Panc1 (cell line): ENCODE measurements at places on chromosomes 12 and 14.

GRCh38 chr12:100401660-100402059, 44.8 kb downstream of the SLC17A8 start:
- DNase-seq, result no peak

DNA sequence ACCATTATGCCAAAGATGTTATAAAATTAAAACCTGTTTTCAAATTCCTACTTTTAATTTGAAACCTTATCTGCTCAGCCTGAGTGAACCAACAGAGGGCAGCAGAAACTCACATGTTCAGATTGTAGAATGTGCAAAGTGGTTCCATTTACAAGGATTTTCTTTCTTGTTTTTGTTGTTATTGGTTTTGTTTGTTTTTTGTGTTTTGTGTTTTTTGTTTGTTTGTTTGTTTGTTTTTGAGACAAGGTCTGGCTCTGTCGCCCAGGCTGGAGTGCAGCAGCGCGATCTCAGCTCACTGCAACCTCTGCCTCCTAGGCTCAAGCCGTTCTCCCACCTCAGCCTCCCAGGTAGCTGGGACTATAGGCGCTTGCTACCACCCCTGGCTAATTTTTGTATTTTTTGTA, 22.8 kb upstream of the GARIN2 start:
- peak; percentile 25 for DNase-seq

GRCh38 chr12:104219908-104220404, 4.4 kb downstream of the TXNRD1 start:
- peak; percentile 91 for DNase-seq

- DNase-seq, result no peak
These were observed 576.3 kb downstream of the KCNH5 start for GRCh38 chr14:62468946-62469345.

- DNase-seq, result no peak
These were observed 5.8 kb downstream of the GPR68 start for GRCh38 chr14:91238661-91239060.

DNA sequence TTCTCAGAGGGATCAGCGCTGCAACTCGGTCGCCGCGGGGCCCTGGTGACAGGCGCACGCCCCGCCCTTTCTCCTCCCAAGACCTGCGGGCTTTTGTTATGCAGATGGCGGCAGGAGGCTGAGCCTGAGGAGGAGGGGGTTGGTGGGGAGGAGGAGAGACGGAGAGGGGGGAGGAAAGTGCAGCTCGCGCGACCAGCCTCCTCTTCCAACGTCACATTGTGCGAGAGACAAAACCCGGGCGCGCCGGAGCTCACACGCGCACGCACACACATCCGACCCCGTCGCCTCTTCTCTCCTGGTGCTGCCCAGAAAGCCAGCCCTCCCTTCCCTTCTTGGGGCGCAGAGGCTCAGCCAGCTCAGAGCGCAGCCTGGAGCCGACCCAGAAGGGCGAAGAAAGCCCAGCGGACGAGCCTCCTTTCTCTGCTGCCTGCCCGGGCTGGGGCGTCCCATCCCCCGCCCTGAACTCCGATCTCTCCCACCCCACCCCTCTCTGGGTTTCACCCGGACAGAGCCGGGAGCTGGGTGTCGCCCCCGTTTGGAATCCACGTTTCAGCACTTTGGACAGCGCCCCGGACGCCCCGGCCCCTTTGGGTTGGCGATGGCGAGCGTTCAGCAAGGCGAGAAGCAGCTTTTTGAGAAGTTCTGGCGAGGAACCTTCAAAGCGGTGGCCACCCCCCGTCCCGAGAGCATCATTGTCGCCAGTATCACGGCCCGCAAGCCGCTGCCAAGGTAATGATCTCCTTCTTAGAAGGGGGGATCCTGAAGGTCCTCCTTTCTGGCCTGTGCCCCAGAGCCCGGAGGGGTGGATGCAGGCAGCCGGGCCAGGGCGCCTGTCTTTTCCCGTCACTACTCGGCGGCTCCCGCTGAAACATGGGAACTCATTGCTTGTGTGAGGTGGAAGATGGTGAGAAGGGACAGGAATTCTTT, at the start of gene SRRM4:
TSS of gene SRRM4 (plus strand) at position 257 of the 927 bp plus-strand sequence. CDS start at position 599, 342 bp downstream.
- DNase-seq, result no peak

GRCh38 chr12:31444736-31445135, 118.8 kb upstream of the SINHCAF start:
- DNase-seq, result no peak

DNA sequence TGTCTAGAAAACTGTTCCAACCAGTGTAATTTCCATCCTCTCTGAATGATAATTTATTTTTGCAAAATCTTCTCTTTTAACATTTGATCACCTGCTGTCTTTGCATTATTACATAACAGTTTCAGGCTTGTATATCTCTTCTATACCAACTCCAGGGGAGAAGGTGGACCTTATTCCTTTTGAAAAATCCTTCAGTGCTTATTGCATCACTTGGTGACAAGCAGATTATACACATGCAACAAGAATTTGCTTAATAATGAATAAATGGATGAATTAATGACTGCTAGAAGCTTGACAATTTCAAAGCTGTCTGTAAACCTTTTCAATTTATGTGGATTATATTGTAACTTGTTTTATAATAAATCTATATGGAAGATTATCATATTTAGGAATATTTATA, 37.3 kb upstream of the C12orf75 start:
- no peak for DNase-seq

DNA sequence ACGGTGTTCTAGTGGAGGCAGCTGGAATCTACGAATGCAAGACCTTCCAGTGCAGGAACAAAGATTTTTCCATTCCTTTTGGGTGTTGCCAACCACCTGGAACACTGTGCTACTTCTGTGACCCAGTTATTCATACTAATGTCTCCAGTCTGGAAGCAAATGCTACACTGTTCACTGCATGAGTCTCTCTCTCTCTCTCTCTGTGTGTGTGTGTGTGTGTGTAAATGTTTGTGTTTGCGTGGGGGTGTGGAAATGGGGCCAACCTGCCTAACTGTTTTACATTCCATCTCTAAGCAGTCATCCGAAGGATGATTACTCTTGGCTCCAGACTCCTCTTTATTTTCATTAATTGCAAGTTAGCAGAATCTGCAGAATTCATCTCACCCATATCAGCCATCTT, 29.9 kb upstream of the YBX3 start:
- no peak for DNase-seq

GRCh38 chr12:132114667-132115066, 29.5 kb downstream of the DDX51 start:
- DNase-seq, result no peak

DNA sequence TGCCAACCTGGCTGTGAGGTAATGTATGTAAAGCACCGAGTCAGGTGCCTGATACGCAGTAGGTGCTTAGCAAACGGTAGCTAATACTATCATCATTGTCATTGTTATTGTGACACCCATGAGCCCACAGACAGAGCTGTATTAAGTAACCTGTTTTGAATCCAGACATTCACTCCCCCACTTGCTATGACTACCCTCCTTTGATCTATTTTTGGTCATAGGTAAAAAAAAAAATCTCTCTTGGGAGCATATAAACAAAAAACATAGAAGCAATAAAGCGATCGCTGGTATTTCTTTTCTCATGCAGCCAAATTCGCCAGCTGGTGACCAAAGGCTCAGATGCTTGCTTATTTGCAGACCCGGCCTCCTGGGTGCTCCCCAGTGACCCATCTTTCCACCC, 330.2 kb downstream of the DPF3 start:
- DNase-seq, result no peak

GRCh38 chr12:94128280-94128679, 20.1 kb upstream of the PLXNC1 start:
- DNase-seq, result no peak

DNA sequence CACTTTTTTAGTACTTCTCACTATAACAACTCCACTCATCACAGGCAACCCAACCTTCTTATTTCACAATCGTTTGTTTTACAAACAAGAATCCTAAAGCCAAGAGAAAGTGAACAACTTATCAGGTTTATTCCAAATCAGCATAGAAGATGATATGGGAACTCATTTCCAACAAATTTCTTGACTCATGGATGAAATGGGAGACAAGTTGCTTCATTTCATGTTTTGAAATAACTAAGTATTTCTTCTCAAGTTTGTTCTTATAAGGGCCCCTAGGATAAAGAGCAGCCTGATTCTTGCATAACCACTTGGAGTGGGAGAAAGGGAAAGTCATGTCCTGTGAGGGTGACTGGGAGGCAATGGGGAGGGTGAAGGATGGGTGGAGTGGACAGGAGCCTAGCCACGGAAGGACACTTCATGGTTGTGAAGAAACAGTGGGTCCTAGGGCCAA, 168.3 kb downstream of the DUSP6 start:
- DNase-seq, result no peak

- no peak for DNase-seq
These were observed 8.7 kb downstream of the KLRC4 start for GRCh38 chr12:10400829-10401228.

DNA sequence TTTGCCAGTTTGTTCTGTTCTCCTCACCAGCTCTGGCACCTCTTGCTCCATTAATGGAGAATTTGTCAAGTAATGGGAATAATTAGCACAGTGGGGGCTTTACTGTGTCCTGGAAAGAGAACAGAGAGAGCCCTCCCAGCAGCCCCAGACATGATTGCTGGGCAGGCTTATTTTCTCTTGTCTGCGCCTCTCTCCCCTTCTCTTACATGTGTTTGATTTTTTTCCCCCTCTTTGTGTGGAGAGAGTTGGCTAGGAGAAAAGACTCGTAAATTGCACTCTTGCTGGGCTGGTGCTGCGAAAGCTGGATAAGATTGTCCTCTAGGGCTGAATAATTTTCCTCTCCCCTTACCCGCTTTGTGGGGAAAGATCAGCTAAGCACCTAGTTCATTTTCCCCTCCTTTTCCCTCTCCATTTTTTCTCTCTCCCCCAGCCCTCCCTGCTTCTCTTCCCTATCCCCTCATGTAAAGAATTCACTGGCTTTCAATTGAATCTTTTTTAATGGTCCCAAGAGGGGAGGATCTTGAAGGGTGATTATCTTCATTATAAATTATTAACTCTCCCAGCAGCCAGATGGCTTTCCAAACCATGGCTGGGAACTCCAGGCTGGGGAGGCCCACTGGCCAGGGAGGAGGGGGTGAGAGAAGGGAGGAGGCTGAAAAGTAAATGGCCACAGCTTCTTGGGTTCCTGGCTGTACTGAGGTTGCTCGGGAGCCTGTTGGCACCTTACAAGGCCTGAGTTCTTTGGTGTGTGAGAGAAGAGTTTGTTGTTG, 62.2 kb downstream of the NRXN3 start:
- DNase-seq, result no peak

DNA sequence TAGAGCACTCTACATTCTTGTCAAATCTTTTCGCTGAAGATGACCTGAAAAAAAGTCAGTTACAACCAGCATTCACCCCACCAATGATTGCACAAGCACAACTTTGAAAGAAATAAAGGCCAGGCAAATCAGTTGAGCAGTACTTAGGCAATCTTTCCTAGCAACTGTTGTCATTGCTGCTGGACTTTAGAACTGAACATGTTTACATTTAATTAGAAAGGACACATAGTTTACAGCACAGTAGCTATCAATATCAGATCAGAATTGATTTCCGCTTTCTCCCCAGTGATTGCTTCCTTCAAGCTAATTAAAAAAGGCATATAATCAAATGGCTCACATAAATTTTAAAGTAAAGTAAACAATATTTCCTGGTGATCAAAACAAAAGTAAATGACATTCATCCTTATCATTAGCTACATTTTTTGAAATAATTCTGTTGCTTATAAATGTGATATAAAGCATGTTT, 128.4 kb downstream of the FOXA1 start:
- DNase-seq, result no peak
